H1 (cell line): ENCODE measurements at places on chromosomes 13 and 19.
A peak's percentile ranks its signal among the peaks of the same experiment; 100 is the strongest.

GRCh38 chr19:45812297-45812696 lies 2.8 kb downstream of the RSPH6A start:
- H3K4me1 ChIP-seq, result no peaks in the 10 kb centered on the region
- H3K27me3 ChIP-seq, result no peaks in the 10 kb centered on the region
- DNase-seq, result no peak
- H3K4me3 ChIP-seq, result no peak overlapping the region

DNA sequence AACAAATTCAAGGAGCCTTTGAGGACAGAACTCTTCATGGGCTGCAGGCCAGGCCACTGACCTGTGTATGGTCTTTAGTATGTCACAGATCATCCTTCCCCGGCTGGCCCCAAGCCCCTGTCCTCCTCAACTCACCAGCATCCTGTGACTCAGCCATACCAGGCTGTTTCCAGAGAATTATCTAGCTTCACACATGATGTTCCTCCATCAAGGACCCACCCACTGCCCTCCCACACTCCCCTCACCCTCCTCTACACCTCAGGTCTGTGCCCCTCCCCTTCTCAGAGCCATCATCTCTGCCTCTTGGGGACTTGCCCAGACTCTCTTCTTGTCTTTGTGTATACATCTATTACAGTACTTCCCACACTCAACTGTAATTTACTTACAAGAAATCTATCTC lies 14.7 kb downstream of the DCT start:
- H3K27ac ChIP-seq, result no peak overlapping the region
- no peak overlapping the region for H3K4me3 ChIP-seq
- H3K36me3 ChIP-seq, result no peaks in the 10 kb centered on the region
- no peaks in the 10 kb centered on the region for H3K4me1 ChIP-seq
- no peak for DNase-seq
- H3K27me3 ChIP-seq, result no peaks in the 10 kb centered on the region

- H3K4me1 ChIP-seq, result peaks cover 3% of the 10 kb centered on the region
- no peak overlapping the region for H3K4me3 ChIP-seq
- no peaks in the 10 kb centered on the region for H3K27me3 ChIP-seq
- no peak for DNase-seq
Observed at GRCh38 chr19:23393121-23393520, 2.1 kb downstream of the ZNF91 start.

- peaks cover 3% of the 10 kb centered on the region; the same call in 1 of the 2 replicates for H3K4me1 ChIP-seq
- no peak overlapping the region for H3K4me3 ChIP-seq
- no peaks in the 10 kb centered on the region for H3K36me3 ChIP-seq
- H3K27ac ChIP-seq, result no peak overlapping the region
- DNase-seq, result peak; percentile 93
- H3K27me3 ChIP-seq, result peaks cover 90% of the 10 kb centered on the region
Observed at GRCh38 chr19:39502640-39503417, 4.1 kb downstream of the DLL3 start.

DNA sequence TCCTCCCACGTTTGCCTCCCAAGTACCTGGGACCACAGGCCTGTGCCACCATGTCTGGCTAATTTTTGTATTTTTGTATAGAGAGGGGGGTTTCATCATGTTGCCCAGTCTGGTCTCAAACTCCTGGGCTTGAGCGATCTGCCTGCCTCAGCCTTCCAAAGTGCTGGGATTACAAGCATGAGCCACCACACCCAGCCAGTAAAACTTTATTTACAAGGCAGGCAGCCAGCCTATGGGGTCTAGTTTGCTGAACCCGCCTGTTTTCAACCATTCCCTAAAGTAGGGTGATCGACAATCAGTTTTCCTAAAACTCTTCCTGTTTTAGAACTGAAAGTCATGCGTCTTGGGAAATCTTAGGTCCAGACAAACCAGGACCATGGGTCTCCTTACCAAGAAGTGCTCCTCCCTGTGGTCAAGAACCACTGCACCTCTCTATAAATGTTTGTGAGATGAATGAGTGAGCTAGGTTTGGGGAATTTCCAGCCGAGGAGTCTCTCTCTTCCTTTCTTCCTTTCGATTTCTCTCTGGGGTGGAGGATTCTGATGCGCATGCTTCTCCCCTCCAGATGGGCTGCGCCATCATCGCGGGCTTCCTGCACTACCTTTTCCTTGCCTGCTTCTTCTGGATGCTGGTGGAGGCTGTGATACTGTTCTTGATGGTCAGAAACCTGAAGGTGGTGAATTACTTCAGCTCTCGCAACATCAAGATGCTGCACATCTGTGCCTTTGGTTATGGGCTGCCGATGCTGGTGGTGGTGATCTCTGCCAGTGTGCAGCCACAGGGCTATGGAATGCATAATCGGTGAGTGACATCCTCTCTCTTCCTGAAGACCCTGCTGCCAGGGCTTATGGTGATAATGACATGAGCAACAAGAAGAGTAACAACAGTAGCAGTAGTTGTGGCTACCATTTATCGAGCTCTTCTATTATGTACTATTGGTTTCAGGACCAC lies 38.7 kb downstream of the ADGRE1 start:
- DNase-seq, result no peak
- H3K4me3 ChIP-seq, result no peak overlapping the region
- H3K4me1 ChIP-seq, result no peaks in the 10 kb centered on the region
- H3K36me3 ChIP-seq, result no peaks in the 10 kb centered on the region
- H3K27ac ChIP-seq, result no peak overlapping the region

DNA sequence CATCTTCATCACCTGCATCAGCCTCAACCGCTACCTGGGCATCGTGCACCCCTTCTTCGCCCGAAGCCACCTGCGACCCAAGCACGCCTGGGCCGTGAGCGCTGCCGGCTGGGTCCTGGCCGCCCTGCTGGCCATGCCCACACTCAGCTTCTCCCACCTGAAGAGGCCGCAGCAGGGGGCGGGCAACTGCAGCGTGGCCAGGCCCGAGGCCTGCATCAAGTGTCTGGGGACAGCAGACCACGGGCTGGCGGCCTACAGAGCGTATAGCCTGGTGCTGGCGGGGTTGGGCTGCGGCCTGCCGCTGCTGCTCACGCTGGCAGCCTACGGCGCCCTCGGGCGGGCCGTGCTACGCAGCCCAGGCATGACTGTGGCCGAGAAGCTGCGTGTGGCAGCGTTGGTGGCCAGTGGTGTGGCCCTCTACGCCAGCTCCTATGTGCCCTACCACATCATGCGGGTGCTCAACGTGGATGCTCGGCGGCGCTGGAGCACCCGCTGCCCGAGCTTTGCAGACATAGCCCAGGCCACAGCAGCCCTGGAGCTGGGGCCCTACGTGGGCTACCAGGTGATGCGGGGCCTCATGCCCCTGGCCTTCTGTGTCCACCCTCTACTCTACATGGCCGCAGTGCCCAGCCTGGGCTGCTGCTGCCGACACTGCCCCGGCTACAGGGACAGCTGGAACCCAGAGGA lies 2.6 kb downstream of the P2RY11 start:
- H3K4me1 ChIP-seq, result no peaks in the 10 kb centered on the region
- H3K36me3 ChIP-seq, result peaks cover 53% of the 10 kb centered on the region
- H3K4me3 ChIP-seq, result no peak overlapping the region
- DNase-seq, result no peak

DNA sequence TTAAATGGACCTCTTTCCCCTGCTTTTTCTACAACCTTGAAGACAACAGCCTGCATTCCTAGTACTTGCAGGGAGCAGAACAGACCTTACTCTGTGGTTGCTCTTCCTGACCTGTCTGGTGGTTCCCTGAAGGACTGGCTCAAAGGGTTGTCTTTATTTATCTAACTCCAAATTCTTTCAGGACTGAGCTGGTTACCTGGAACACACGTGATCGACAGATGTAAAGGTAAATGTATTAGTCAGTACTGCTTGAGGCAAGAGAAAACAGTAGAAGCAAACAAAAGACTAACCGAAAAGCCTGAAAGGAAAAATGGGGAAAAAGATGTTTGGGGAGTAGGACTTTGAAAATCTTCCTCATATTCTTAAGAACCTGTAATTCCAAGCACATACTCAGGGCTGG lies 17.9 kb downstream of the ZNF558 start:
- H3K27ac ChIP-seq, result no peak overlapping the region
- H3K4me3 ChIP-seq, result no peak overlapping the region
- H3K36me3 ChIP-seq, result peaks cover 94% of the 10 kb centered on the region
- no peaks in the 10 kb centered on the region for H3K27me3 ChIP-seq
- H3K4me1 ChIP-seq, result no peaks in the 10 kb centered on the region

- H3K27me3 ChIP-seq, result no peaks in the 10 kb centered on the region
- no peak overlapping the region for H3K27ac ChIP-seq
- no peaks in the 10 kb centered on the region for H3K36me3 ChIP-seq
Observed at GRCh38 chr19:34662919-34663318, 14.0 kb downstream of the SCGB2B2 start.

DNA sequence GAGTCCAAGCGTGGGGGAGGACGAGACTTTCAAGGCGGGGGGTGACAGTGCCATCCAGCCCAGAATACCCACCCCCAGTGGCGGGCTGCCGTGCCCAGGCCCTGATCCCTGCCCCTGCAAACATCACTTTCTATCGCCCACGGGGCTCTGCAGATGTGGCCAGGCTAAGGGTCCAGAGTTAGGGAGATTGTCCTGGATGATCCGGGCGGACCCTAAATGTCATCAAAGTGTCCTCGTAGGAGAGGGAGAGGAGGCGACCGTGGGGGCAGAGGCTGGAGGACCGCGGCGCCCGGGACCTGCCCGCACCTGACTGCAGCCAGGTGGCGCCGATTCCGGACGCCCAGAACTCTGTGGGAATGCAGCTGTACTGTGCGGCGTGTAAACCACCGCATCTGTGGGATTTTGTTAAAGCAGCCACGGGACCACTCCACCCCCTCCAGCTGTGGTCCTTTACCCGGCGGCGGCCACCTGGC lies 32.4 kb downstream of the GJA3 start:
- H3K27ac ChIP-seq, result no peak overlapping the region
- H3K4me1 ChIP-seq, result peaks cover 3% of the 10 kb centered on the region; the same call in 1 of the 2 replicates
- H3K36me3 ChIP-seq, result no peaks in the 10 kb centered on the region

DNA sequence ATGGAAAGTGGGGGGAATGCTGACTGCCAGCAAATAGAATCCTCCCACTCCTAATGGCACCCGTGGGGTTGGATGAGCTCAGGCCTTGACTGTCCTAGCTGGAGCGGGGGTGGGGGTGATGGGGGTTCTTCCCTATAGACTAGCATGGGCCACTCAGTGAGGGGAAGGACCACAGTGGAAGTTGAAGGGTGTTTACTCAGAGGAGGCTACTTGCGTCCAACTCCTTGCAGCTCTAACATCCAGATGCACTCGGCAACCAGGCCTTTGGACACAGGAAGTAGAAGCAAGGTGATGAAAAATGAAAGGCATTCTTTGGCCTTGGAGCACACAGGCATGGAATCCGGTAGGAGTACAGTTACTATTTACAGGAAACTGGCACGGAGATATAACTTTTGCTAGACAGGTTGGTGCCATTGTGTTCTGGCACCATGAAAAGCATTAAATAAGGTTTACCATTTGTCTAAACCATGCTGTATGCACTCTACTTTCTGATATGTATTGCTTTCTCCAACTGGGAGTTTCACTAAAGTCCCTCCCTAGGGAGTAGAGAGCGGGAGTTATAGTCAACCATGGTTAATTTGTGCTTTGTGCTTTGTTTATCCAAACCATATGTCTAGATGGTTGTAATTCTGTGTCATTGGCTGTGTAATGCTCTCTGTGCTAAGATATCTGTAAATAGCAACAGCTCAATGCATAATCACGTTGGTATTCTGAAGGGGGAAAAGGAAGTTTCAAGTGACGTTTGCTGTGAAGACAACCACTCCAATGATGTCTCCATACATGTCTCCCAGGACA lies 125.3 kb downstream of the TSHZ3 start:
- H3K36me3 ChIP-seq, result no peaks in the 10 kb centered on the region
- H3K27ac ChIP-seq, result no peak overlapping the region
- DNase-seq, result no peak
- H3K4me3 ChIP-seq, result no peak overlapping the region
- no peaks in the 10 kb centered on the region for H3K27me3 ChIP-seq
- H3K4me1 ChIP-seq, result no peaks in the 10 kb centered on the region

GRCh38 chr19:743168-743687 lies 7.7 kb upstream of the MISP start:
- no peak overlapping the region for H3K4me3 ChIP-seq
- no peaks in the 10 kb centered on the region for H3K4me1 ChIP-seq
- DNase-seq, result no peak

GRCh38 chr19:8240274-8241229 lies 31.4 kb downstream of the CERS4 start:
- peak; percentile 62 for DNase-seq
- H3K27me3 ChIP-seq, result no peaks in the 10 kb centered on the region
- H3K4me3 ChIP-seq, result peak overlapping the region; percentile 5; the same call in 1 of the 2 replicates
- peaks cover 2% of the 10 kb centered on the region for H3K4me1 ChIP-seq
- 0 out of 2 replicates have a peak overlapping the region, but pooled peaks have one; percentile 43 for H3K27ac ChIP-seq
- H3K36me3 ChIP-seq, result peaks cover 9% of the 10 kb centered on the region; the same call in 1 of the 2 replicates

DNA sequence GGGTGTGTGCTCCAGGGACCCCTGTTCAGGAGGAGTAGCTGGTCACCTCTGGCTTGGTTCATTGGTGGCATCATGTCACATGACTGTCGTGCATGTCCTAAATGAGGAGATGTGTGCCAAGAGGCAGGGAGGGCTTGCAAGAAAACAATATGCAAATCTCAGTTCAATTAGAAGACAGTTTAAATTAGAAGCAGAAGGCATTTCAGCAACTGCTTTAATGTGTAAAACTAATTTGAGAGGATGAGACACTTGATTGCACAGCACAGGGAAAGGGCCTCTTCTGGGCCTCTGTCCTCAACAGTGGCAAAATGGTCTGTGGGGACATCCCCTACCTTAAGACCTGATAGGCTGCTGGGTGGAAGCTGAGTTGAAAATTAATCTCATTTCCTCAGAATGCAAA lies 54.6 kb downstream of the SPATA13 start:
- no peak for DNase-seq
- peaks cover 23% of the 10 kb centered on the region for H3K4me1 ChIP-seq
- H3K27ac ChIP-seq, result no peak overlapping the region
- H3K4me3 ChIP-seq, result no peak overlapping the region
- no peaks in the 10 kb centered on the region for H3K36me3 ChIP-seq

- H3K4me3 ChIP-seq, result no peak overlapping the region
- no peaks in the 10 kb centered on the region for H3K36me3 ChIP-seq
- no peak overlapping the region for H3K27ac ChIP-seq
- DNase-seq, result no peak
- no peaks in the 10 kb centered on the region for H3K27me3 ChIP-seq
Observed at GRCh38 chr13:85332615-85333014, 466.6 kb downstream of the SLITRK6 start.

GRCh38 chr13:73369095-73369494 lies 310.3 kb downstream of the KLF5 start:
- DNase-seq, result no peak
- H3K36me3 ChIP-seq, result no peaks in the 10 kb centered on the region
- H3K4me3 ChIP-seq, result no peak overlapping the region
- no peaks in the 10 kb centered on the region for H3K4me1 ChIP-seq
- H3K27me3 ChIP-seq, result no peaks in the 10 kb centered on the region

DNA sequence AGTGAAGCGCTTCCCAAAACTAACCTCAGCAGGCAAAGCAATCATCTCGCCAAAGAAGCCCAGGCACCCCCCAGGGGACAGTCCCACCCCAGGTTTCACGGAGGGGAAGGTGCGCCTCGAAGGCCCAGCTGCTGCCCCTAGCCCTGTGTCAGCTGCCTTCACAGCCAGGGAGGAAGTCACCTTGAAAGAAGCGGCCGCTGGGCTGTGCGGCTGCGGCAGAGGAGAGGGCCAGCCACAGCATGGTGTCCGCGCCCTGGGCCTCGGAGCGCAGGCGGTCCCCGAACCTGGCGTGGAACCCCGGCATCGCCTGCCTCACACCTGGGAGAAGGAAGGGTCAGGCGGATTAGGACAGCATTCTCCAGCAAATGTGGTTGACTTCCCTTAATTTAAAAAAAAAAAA lies 35.0 kb downstream of the DHRS12 start:
- no peaks in the 10 kb centered on the region for H3K36me3 ChIP-seq
- H3K4me1 ChIP-seq, result peaks cover 8% of the 10 kb centered on the region
- no peak overlapping the region for H3K27ac ChIP-seq
- no peaks in the 10 kb centered on the region for H3K27me3 ChIP-seq
- H3K4me3 ChIP-seq, result no peak overlapping the region

- no peak overlapping the region for H3K4me3 ChIP-seq
- no peak overlapping the region for H3K27ac ChIP-seq
- H3K36me3 ChIP-seq, result peaks cover 2% of the 10 kb centered on the region
- H3K4me1 ChIP-seq, result peaks cover 3% of the 10 kb centered on the region; the same call in 1 of the 2 replicates
- DNase-seq, result no peak
Observed at GRCh38 chr19:48174445-48175030, 4.1 kb downstream of the ZSWIM9 start.
